ENCODE measurements at places on chromosomes 12 and 14.

DNA sequence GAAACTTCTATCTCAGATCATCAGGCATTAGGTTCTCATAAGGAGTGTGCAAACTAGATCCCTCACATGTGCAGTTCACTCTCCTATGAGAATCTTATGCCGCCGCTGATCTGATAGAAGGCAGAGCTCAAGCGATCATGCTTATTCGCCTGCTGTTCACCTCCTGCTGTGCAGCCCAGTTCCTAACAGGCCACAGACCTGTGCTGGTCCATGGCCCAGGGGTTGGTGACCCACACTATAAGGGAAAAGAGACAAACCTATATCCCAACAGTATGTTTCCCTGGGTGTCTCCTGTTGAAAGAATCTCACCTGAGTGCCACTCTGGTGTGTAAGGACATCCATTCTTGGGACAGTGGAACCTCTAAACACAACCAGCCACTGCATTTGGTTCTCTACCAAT, 186.3 kb downstream of the RIMBP2 start:
- no peak for DNase-seq

- no peak for DNase-seq
Measured at GRCh38 chr12:59036347-59036746, 116.0 kb upstream of the LRIG3 start.

DNA sequence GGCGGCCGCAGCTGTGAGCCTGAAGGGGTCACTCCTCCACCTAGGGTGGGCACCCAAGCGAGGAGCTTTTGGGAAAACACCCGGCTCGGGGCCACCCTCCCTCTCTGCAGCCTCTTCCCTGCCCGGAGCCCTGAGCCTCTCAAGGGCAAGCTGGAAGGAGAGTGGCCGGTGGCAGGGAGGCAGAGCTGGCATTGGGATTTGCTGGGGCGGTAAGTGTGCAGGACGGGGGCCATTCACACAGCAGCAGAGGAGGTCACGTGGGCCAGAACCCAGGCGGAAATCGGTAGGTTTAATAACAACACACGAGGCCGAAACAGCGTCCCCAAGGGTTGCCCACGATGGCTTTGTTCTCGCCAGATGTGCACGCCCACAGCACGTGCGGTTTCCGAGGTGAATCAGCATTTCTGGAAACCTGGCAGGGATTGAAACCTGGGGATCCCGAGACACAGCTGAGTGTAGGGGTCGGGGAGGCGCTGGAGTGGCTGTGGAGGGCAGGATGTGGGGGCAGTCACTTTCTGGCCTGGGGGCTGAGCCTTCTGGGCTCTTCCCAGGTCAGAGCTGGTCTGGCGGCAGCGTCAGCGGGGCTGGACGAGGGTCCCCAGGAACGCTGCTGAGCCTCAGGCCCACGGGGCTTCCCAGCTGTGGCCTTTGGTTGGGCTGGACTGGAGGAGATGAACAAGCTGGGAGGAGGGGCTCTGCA, 23.5 kb downstream of the NOC4L start:
- DNase-seq: no peak

DNA sequence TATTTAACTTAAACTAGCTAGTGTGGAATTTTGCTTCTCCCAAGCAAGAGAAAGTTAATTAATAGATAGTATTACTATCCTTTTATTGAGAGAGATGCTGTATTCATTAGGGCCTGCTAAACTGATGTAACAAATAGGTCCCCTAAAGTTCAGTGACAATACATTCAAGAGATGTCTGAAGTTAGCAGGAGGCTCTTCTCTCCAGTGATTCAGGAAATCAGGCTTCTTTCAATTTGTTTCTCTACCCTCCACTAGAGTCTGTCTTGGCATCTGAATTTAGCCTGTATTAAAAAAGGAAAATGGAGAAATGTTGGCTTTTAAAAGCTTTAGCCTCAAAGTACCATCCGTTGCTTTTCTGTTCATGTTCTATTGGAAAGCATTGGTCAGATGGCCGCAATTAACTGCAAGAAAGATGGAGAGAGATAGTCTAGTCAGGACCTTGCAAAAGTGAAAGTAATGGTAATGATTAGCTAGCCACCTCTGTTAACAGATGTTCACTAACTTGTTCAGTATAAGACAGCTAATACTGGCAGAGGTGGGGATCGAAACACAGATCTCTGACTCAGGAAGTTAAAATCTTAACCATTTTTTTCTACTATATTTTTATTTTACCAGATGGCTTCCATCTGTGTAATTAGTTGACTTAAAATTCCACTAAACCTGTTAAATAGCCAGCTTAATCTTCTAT, 786.8 kb downstream of the TMTC2 start:
- no peak for DNase-seq

DNA sequence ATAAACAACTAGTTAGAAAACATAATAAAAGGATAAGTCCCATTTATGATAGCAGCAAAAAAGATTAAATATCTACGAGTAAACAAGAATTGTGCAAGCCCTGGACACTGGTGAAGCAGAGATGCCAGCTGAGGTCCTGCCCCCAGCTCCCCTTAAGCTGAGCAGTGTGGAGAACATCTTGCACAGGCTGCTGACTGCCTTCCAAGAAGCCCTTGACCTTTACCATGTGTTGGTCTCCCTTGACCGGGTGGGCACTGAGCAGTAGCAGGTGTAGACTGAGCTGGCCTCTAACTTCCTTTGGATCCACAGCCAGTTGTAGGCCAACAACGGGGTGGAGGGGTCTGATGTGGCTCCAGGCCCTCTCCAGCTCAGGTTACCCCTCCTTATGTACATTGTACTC, 47.7 kb upstream of the PAPLN start:
- DNase-seq: no peak
